Sciatic nerve (tissue), 2 donors: ENCODE measurements at places on chromosomes 2 and 18.

GRCh38 chr2:16494836-16495508 lies 170.7 kb downstream of the CYRIA start:
- no peak for DNase-seq

GRCh38 chr2:112821142-112821541 lies 15.4 kb downstream of the IL1B start:
- no peak for DNase-seq

GRCh38 chr2:156505696-156506095 lies 69.5 kb downstream of the GPD2 start:
- DNase-seq, result no peak

GRCh38 chr2:101479328-101479727 lies 4.4 kb upstream of the RFX8 start:
- DNase-seq, result no peak

GRCh38 chr18:1047406-1047805 lies 142.7 kb downstream of the ADCYAP1 start:
- no peak for DNase-seq

GRCh38 chr18:8814206-8814605 lies 108.8 kb downstream of the MTCL1 start:
- DNase-seq, result no peak

DNA sequence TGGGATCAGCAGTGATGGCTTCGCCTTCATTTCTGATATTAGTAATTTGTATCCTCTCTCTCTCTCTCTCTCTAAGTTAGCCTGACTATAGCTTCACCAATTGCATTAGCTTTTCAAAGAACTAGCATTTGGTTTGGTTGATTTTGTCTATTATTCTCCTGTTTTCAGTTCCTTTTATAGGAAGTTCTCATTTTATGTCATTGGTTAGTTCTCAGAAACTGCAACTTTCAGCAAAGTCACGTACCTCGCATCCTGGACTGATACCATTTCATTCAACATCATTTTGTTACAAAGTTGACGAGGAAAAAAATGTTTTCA lies 450.8 kb downstream of the EIPR1 start:
- no peak for DNase-seq
